T-helper 17 cell (primary cell): ENCODE measurements at places on chromosomes 6 and 20.

- DNase-seq = no peak
Observed at GRCh38 chr20:48686238-48687116, 141.3 kb downstream of the PREX1 start.

DNA sequence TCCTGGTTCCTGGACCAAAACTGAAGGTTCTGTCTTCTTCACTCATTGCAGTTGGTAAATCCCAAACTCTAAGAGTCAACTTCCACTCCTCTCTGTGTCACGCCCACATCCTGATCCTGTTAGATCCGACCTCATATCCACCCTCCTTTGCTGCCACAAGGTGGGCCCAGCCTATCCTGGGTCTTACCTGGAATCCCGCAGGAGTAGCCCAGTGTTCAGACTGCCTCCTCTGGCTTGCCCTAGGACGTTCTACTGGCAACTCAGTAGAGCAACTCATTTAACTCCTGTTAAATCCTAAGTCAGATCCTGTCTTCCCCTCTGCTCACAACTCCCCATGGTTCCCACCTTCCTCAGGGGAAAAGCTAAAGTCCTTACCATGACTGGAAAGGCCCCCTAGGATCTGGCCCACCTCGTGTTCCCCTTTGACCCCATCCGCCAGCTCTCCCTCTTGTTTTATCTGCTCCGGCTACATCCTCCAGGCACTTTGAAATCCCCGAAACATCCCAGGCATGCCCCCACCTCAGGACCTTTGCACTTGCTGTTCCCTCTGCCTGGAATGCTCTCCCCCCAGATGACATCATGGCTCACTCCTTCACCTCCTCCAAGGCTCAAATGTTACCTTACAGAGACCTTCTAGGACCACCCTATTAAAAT lies 43.9 kb downstream of the TFEB start:
- DNase-seq = no peak

DNA sequence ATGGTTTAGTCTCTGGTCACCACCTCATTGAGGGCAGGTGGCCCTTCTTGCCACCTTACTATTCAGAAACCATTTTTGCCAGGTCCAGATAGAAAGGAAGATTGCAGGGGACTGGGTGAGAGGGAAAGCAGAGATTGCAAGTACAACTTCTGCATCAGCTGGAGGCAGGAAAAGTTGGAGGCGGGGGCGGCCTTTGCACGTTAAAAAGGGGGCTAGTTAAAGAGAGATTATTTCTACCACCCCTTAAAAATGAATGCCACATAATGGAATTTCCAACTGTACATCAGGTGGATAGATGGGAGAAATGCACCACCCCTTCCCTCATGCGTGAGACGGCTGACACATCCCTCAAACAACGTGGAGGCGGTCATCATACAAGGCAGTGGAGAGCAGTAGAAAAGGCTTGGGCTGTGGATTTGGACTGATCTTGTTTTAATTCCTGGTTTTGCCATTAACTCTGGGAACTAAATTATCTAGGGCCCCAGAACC lies 95.4 kb upstream of the CNKSR3 start:
- DNase-seq = no peak

DNA sequence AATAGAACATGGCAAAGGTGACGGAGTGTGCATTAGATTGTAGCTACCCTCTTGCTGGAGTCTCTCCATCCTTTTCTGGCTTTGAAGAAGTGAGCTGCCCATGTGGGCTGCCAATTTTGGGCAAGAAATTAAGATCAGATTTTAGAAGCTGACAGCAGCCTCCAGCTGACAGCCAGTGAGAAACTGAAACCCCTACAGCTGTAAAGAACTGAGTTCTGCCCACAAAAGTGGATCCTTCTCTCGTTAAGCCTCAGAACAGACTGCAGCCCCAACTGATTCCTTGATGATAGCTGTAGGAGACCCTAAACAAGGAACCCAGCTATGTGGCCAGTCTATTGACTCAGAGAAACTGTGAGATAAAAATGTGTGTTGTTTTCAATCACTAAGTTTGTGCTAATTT lies 134.1 kb downstream of the CD109 start:
- no peak for DNase-seq

DNA sequence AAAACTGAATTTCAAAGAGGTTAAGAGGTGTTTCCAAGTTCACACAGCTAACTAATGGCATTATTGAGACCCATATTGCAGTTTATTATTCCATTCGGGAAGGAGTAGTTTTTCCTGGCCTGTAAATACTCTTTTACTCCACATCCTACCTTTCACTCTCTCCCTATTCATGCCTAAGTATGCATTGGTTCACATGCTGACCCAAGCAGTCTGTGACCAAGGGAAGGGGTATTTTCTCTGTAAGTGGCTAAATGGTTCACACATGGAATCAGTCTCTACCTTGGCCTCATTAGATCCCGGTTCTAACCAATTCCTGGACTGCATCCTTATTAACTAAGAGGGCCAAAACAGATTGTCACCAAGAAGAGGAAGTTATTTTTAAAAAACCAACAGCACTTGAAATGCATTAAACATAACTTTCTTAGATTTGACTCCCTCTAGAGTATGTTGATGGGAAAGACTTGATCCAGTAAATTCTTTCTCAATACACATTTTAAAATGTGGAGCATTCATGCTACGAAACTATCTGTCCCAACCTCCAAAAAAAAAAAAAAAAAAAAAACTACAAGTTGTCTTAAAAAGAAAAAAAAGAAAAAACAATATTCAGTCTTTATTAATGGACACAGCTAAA lies 17.8 kb upstream of the RSPO3 start:
- DNase-seq = no peak

- DNase-seq = no peak
Observed at GRCh38 chr20:59895908-59896307, 37.5 kb downstream of the SYCP2 start.

- DNase-seq = no peak
Observed at GRCh38 chr6:38305995-38306681, 333.6 kb downstream of the BTBD9 start.

- DNase-seq = no peak
Observed at GRCh38 chr6:36844232-36845170, 5.3 kb upstream of the CPNE5 start.

GRCh38 chr6:80478030-80478429 lies 371.6 kb downstream of the BCKDHB start:
- DNase-seq = no peak

- DNase-seq = no peak
Observed at GRCh38 chr20:20597966-20598365, 114.5 kb downstream of the RALGAPA2 start.

GRCh38 chr6:99151634-99152346 lies 197.7 kb downstream of the FAXC start:
- no peak for DNase-seq

DNA sequence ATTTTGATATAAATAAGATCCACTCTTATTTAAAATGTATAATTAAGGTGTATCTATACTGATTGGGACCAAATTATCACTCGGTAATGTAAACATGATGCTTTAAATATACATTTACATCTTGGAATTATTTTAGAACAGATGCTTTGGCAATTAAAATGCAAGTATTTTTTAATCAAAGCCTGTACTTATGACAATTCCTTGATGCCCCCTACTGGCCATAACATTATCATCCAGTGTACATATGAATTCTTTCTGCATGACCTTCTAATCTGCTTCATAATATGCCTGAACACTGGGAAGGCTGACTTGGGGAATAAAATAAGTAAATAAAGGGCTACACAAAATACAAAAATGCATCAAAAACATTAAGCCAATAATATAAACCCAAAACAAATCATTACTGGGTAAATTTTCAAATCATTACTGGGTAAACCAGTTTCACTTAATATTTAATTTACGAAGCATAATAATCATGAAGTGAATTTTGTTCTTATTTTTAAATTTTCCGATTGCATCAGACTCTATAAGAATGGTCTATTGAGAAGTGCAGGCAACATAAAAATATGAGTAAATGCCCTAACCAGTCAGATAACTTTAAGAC lies 65.1 kb downstream of the CGA start:
- no peak for DNase-seq
